ENCODE measurements at places on chromosomes 2 and 18.

DNA sequence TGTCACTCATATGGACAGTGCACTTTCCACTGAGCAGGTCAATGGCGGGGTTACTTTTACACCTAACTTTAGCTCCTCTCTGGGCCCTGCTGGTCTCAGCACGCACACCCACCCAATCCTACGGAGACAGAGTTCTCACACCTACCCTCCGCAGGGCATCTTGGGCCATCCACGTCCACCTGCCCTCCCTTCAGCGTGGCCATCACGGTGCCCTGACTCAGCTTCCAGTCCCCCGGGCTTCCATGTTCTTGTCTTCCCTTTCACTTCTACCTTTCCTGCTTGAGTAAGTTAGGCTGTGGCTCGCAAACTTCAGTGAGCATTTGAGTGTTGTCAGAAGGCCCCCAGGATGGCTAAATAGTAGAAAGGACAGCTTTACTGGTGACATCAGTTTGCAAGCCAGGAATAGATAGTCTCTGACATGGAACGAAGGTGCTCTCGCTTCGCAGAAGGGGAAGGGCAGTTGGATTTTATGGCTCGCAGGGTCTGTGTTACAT is 232.4 kb downstream of the SEPTIN10 start:
- no peak for DNase-seq

DNA sequence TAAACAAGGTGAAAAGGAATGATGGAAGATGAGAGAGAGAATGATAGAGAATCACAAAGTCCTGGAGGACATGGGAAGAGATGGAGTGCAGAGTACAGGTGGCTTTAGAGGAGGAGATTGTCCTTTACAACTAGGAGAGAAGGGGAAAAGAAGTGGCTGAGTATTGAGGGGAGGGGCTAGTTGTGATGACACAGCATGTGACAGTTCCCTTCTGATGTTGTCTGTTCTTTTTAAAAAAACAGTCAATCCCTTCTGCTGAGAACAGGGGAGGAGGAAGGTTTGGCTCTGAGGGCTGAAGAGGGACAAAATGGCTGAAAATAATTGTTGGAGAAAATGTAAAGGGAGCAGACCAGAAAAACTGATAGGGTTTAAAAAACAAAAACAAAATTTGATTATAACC is 44.0 kb downstream of the STEAP3 start:
- no peak for DNase-seq

GRCh38 chr2:152072011-152072410 is 26.8 kb downstream of the CACNB4 start:
- no peak for DNase-seq

DNA sequence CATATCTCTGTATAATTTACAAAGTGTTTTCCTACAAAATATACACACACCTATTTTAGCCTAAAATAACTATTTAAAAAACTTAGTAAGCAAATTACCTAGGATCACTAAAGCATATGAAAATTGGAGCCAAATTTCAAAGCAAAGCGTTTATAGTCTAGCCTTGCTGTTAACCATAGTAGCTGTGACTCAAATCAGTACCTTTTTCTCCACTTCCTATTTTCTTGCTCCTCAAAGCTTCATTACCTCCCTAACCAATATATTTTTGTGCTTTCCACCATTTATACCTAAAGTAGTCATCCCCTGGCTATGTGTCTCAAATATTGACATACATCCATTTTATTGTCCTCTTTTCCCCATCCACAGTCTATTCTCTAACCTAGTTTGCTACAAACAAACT is 73.1 kb downstream of the ERBB4 start:
- no peak for DNase-seq

GRCh38 chr2:121890041-121890440 is 134.6 kb downstream of the TSN start:
- DNase-seq: no peak

- DNase-seq: no peak
Observed at GRCh38 chr2:169778446-169778845, 20.2 kb upstream of the SSB start.

DNA sequence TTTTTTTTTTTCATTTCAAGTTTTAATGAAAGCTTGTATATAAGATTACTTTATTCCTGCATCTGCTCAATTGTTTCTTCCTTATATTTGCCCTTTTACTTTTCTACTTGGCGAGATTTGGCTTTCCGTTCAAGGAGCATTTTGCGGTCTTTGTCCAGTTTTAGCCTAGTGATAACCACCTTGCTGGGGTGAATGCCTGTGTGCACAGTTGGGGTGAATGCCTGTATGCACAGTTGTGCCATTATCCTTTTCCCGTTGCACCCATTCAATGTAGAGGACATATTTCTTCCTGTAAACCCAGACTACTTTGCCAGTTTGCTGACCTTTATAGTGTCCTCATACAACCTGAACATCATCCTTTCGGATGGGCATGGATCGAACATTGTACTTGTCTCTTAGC is 12.0 kb downstream of the ZNF236 start:
- no peak for DNase-seq

DNA sequence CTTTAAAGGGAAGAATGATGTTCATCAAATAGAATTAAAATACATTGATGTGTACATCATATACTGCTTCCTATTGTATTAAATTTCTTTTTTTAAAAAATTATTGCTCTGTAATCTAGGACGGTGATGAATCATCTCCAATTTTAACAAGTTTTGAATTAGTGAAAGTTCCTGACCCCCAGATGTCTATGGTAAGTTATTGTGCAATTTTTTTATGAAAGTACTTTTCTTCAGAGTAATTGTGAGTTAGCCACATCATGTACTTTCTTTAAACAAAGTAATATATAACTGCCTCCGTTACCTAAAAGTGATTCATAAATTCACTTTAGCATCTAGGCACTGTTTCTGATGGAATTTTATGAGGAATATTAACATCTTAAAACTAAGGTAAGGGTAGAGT is 38.1 kb downstream of the PIK3C3 start:
- DNase-seq: no peak

GRCh38 chr2:6557737-6558136 is 308.0 kb downstream of the CMPK2 start:
- no peak for DNase-seq

GRCh38 chr18:63705401-63705800 is 2.6 kb downstream of the SERPINB11 start:
- DNase-seq: no peak

DNA sequence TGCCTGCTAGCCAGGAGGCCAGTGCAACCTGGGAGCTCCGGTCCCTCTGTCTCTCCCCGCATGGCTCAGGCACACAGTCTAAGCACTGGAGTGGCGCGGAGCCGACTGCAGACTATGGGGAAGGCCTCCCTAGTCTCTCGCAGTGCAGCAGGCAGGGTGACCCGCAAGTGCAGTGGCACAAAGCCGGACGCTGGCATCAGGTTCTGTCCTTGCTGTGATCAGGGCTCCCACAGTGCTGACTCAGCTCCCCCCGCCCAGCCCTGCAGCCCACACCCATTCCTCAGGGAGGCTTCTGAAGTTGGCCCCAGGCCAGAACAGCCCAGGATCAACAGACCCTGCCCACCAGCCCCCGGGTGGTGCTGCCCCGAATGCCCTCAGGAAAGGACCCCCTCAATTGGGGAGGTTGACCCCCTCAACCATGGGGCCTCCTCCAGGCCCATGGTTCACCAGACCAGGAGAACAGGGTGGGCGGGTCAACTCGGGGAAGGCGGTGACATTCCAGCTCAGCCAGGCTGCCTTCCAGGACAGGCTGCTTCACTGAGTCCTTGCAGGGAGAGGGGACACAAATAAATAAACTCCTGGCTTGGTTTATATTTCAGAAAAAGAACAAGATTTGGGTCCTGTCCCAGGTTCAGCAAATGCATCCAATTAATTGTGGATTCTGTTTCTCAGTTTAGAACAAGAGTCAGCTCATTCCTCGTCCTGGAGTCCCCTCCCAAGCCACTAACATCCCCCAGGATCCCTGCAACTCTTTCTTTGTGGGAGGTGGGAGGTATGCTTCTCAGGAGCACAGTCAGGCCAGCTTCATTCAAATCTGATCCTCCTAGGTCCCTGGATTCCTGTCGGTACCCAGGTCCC is 12.2 kb downstream of the BIN1 start:
- DNase-seq: no peak

GRCh38 chr2:1707771-1708418 is 36.4 kb downstream of the PXDN start:
- no peak for DNase-seq

- no peak for DNase-seq
Observed at GRCh38 chr2:128797937-128798336, 479.3 kb upstream of the HS6ST1 start.

GRCh38 chr2:143321994-143322393 is 192.8 kb downstream of the ARHGAP15 start:
- no peak for DNase-seq

- DNase-seq: no peak
Observed at GRCh38 chr2:208020253-208020652, 5.1 kb downstream of the PLEKHM3 start.

DNA sequence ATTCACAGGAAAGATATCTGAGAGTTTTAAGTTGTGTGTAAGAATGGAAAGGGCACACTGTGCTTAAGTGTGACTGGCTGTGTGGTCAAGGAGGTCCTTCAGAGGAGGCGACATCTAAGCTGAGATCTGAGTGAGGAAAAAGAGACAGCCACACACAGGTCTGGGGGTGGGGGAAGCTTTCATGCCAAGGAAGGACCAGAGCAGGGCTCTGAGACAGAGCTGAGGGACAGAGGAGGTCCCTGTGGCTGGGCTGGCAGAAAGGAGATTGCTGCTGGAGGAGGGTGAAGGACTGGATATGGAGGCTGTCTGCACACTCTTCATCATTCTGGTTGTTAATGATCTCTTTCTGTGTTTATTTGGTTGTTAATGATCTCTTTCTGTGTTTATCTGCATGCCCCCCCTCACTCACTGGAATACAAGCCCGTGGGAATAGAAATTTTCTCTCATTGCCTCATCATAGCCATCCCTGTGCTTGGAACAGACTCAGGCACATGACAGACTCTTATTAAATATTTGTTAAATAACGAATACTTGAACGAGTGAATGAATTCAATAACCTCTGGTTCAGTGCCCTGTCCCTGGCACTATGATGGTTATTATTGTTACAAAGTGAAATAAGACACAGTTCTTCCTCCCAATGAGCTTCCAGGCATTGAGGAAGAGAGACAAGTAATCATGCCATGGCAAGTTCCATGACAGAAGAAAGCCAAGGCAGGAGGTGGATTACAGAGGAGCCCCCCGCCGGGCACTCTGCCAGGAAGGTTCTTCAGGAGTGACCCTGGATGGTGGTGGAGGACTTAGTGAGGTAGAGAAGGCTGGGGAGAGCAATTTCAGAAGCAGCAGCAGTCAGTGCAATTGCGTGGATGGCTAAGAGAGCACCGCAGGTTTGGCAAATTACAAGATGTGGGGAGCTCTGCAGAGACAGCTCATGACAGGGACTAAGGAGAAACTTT is 399.4 kb upstream of the HS6ST1 start:
- no peak for DNase-seq

- DNase-seq: no peak
Observed at GRCh38 chr2:43762286-43762685, 11.6 kb upstream of the DYNC2LI1 start.

GRCh38 chr2:50995610-50996009 is 36.3 kb downstream of the NRXN1 start:
- DNase-seq: no peak

GRCh38 chr2:212777020-212777491 is 238.5 kb upstream of the ERBB4 start:
- peak; percentile 48 for DNase-seq

DNA sequence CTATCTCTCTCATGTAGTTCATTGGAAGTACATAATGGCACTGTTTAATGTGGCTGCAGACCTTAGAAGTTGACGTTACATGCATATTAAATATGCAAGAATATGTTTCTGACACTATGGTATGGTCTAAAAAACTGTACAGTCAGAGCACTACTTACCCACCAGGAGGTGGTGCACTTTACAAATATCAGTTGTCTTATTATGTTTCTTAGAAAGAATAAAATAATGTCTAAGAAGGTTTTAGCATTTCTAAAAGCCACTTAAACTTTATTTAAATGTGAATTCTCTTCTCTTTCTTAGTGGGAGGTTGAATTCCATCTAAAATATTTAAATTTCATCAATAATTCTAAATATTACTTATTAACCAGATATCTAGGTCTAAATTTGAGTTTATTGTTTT is 4.3 kb downstream of the TMEFF2 start:
- peak; percentile 69 for DNase-seq

DNA sequence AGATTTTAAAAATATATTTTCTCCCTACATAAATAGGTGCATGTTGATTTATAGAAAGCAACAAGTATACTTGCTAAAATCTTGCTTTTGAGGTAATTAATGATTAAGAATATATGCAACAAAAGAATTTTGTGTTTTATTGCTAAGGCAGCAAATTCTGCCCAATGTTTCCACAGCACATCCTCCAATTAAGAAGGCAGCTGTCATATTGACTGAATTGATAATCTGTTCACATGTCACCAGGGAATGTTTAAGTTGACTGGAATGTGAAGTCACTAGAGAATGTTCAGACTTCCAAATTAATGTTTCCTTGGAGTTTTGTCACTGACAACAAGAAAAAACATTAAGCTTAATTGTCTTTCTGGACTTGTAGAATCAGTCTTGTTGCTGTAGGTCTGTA is 1602.7 kb upstream of the SLC39A10 start:
- DNase-seq: no peak

- DNase-seq: no peak
Observed at GRCh38 chr2:150410809-150411208, 76.7 kb downstream of the RND3 start.

- peak; percentile 52 for DNase-seq
Observed at GRCh38 chr2:113105047-113105785, 22.2 kb upstream of the IL1RN start.

DNA sequence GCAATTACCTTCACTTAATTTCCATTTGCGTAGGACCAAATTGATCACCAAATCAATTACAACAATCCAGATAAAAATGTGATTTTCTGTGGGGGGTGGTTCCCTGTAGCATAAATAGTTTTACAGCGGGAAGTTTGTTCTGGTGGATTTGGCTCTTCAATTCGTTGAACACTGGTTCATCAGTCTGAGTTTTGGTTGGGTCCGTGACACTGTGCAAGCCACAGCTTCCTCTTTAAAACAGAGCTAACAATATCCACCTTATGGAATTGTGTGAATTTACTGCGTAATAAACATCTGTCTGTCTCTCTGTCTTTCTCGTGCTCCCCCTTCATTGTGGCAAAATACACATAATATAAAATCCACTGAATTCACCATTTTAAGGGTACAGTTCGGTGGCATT is 310.8 kb downstream of the TGIF1 start:
- DNase-seq: no peak

GRCh38 chr2:230220347-230220969 is 674 bp upstream of the SP110 start:
- no peak for DNase-seq
